ENCODE measurements at places on chromosomes 12 and 14.

DNA sequence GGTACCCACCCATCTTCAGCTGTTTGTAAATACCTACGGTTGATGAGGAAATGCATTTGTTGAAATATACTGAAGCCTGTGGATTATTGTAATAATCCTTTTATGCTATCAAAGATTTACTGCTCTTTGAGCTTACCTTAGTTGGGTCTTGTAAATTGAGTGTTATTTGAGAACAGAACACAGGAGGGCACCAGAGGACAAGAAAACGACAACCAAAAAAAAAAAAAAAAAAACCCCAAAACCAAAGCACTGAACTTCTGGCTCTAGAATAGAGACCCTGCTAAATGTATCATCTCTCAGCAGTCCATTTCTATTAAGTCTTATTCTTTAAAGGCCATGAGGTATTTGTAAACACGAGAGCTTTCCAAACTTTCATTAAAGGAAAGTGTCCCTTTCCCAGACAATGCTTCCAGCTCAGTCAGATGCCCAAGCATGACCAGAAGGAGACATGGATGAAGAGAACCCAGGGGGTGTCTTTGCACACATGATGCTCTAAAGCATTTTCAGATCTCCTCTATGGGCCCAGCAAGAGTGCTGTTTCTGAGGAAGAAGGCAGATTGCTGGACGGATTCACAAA lies 763.9 kb downstream of the NRXN3 start:
- DNase-seq, result no peak

- no peak for DNase-seq
Measured at GRCh38 chr12:72406111-72406510, 133.9 kb downstream of the TRHDE start.

DNA sequence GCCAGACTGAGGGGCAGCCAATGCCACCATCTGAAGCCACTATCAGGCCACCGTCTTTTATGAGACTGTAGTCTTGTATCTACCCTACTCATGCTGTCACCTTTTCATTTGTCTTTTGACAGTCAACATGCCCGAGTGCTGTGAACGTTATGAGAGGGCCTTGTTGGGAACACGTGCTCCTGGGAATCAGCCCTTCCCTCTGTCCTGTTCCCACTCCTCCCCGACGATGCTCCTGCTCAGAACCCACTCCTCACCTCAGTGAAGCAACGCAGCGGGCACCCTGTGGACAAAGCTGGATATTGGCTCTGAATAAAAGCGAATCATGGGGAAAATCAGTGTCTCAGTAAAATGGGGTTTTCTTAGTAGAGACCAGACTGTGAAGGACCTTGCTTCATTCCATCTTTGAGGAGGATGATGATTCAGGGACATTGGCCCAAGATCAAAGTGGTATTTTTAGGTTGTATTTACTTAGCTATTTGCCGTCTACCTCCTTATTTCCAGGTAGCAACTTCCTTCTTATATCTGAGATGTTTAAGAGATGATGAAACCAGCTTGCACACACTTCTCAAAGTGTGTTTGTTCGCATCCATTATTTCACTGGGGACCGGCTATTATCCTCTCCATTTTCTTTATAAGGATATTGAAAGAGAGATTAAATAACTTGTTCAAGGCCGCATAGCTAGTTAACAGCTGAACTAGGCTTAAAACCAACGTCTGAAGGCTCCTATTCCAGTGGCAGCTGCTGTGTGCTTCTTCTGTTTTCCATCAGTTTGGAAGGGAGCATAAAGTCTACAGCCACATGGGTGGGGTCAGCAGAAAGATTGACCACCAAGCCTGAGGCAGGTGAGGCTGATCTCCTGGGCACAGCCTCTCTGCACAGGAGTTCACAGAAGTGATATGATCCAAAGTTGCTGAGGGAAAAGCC lies 43.9 kb upstream of the CTDSP2 start:
- no peak for DNase-seq

DNA sequence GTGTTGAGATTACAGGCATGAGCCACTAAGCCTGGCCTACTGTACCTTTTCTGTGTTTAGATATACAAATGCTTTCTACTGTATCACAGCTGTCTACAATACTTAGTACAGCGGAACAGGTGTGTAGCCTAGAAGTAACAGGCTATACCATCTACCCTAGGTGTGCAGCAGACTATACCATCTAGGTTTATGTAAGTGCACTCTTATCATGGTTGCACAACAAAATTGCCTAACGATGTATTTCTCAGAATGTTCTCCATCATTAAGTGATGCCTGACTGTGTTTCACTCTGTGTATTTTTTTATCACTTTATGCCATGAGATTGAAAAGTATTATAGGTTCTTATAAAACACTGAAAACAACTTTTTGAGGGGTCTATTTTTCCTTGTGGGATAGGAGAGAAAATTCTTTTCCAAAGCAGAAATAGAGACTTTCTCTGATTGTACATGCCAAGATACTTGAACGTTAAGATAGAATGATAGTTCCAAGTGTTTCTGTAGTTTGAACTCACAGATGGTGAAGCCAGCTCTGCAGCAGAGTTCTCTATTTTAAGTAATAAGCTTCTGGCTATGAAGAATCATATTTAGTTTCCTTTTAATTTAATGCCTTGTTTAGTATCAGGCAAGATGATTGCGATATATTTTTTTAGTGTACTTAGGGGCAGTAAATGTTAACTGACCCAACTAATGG lies 17.0 kb downstream of the TMPRSS12 start:
- no peak for DNase-seq

- no peak for DNase-seq
Measured at GRCh38 chr12:92605621-92606170, 97.1 kb upstream of the PLEKHG7 start.

- no peak for DNase-seq
Measured at GRCh38 chr14:95097385-95097784, 59.9 kb downstream of the DICER1 start.

DNA sequence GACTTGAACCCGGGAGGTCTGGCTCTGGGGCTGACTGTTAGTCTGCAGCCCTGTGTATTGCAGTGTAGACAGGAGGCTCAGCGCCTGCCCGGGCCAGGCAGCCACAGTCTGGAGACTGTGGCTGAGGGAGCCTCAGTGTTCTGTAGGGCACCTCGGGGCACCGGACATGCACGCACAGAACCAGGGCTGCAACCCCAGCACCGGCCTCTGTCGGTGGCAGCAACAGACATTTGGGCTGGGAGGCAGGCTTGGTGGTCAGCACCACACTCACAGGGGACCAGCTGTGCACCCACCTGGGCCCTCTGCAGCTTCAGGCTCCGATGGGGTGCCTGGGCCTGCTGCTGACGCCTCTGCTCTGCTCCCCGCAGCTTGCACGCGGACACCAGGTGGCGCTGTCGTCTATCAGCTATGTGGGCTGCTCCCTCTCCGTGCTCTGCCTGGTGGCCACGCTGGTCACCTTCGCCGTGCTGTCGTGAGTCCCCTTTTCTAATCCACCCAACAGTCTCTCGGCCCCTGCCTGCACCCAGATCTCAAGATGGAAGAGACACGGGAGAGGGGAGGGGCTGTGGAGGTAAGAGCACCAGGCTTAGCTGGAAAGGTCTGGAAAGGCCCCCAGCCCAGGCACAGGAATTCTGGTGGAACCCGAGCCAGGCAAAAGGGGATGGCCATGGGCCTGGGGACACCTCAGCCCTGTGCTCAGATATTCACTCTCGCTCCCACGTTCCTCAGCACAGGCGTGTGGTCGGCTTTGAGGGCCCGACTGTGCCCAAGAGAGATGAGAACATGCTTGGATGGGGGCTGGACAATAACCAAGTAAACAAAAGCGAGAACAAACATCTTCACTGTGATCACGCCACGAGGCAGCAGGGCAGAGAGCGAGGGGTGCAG lies 151.0 kb downstream of the ADGRD1 start:
- DNase-seq, result peak; percentile 87

DNA sequence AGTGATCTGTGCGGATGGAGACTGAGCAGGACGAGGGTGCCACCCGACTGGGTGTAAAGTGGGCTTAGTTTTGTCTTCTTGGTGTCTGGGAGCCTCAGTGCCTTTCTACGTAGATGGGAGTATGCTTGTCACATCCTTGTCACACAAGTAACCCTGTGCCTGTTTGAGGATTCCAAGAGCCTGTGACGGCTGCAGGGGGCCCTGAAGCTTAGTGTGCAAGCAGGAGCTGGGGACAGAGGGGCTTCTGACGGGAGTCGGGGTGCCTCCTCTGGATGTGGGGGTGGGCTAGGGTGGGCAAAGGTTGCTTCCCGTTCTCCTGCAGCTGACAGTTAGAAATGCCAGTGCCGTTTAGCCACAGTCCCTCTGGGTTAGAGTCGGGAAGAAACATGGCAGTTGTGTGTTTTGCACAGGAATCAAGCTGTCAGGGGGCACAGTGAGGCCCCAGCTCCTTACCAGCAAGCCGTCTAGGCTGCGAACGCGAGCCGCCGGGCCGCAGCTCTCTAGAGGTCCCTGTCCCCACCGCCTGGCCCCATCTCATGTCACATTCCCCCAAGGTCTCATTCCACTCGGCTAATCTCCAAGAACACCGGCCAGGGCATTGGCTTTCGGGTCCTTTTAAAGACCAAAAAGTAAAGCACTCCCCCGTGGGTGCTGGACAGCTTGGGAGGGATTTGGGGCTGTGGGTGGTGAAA lies 7.0 kb downstream of the RTL1 start:
- DNase-seq, result no peak

GRCh38 chr12:26304273-26304672 lies 108.9 kb downstream of the SSPN start:
- DNase-seq, result no peak

- no peak for DNase-seq
Measured at GRCh38 chr12:30779578-30779977, 24.8 kb upstream of the CAPRIN2 start.

GRCh38 chr14:51092965-51093364 lies 1.9 kb downstream of the TRIM9 start:
- no peak for DNase-seq

DNA sequence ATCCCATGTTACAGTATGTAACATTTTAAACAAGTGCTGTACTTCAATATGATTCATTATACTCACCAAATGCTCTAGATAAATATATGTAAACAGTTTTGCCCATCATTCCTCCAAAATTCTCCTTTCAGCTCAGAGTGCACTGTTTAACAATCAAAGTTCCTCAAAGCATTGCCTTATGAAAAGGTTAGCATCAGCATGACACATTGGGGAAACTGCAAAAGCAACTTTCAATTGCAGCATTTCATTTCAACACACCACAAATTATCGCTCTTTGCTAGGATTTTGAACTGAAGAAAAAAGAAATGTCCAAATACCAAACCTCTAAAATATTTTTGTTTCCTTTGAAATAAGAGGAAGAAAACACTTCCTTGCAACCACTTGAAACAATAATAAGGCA lies 413.2 kb downstream of the FLRT2 start:
- no peak for DNase-seq

- peak; percentile 15 for DNase-seq
Measured at GRCh38 chr12:125889742-125890141, 824.5 kb downstream of the AACS start.

GRCh38 chr14:55851301-55851700 lies 266.9 kb upstream of the PELI2 start:
- DNase-seq, result no peak

- DNase-seq, result peak; percentile 57
Measured at GRCh38 chr12:28998662-28999120, 150.4 kb upstream of the FAR2 start.
